Ascending aorta (tissue), 2 donors: ENCODE measurements at places on chromosomes 7 and 10.
A peak's percentile ranks its signal among the peaks of the same experiment; 100 is the strongest.

GRCh38 chr7:108492742-108493141 is 33.2 kb downstream of the PNPLA8 start:
- no peak for DNase-seq

- no peak for DNase-seq
Observed at GRCh38 chr10:92750791-92751533, 61.2 kb downstream of the HHEX start.

- DNase-seq: no peak
Observed at GRCh38 chr10:34647160-34647559, 167.9 kb downstream of the PARD3 start.

- peak; percentile 84 for DNase-seq
Observed at GRCh38 chr7:54839575-54840213, 80.7 kb upstream of the SEC61G start.

DNA sequence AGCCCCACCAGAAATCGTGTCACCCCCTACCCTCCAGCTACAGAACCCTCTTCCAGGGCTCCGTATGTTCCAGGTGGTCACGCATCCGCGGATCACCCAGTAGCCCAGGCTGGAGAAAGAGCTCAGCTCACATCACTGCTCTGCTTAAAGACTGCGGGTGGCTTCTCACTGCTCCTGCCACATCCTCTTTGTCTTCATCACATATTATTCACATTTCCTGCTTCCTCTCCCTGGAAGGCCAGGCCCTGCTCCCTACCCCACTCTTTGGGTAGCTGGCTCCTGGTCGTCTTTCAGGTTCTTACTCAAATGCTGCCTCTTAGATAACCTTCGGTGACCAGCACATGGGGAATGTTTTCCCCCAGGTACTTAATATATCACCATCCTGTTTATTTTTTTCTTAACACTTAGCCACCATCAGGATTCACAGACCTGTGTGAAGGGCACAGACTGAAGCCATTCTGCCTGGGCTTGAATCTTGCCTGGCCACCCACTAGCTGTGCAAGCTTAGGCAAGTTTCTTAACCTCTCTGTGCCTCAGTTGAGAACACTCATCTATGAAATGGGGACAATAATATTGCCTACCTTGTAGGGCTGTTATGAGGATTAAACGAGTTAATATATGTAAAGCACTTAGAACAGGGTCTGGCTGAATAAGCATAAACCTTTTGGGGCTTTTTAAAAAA is 307.8 kb downstream of the PRPF18 start:
- DNase-seq: peak; percentile 51

GRCh38 chr10:5447611-5448071 is 35.3 kb downstream of the NET1 start:
- DNase-seq: no peak

GRCh38 chr10:51861731-51862130 is 162.3 kb upstream of the CSTF2T start:
- DNase-seq: no peak

- DNase-seq: no peak
Observed at GRCh38 chr7:137591421-137591837, 247.9 kb upstream of the PTN start.

DNA sequence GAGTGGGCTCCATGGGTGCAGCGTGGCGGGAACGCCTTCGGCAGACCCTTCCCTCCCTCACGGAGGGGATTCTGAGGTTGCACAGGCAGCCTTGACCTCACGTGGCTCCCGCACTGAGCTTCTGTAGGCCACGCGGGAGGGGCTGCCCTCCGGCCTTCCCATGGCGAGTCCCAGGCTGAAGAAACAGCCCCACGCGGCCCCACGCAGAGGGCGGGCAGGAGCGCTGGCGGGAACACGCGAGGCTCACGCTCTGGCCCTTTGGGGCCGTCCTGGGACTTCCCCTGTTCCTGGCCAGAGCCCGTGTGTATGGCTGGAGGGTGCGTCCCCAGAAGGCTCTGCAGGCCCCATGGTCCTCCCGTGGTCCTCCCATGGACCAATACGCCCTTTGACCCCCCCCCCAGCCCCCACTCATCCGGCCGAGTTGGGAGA is 21.7 kb upstream of the NKX6-2 start:
- no peak for DNase-seq

- peak; percentile 81 for DNase-seq
Observed at GRCh38 chr7:95545007-95545615, 51.2 kb downstream of the PDK4 start.

DNA sequence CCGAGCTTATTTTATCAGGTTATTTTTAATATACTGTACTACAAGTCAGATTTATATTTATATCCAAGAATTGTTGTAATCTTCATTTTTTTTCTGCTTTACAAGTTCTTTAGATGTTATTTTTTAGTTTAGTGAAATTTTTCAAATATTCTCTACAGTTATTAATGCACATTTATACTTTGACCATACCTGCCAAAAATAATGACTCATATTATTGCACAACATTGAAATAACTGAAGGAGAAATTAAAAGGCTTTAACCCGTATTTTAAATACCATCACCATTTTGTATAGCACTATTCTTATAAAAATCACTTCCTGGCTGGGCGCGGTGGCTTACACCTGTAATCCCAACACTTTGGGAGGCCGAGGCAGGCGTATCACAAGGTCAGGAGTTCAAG is 278.5 kb downstream of the BICC1 start:
- DNase-seq: no peak

DNA sequence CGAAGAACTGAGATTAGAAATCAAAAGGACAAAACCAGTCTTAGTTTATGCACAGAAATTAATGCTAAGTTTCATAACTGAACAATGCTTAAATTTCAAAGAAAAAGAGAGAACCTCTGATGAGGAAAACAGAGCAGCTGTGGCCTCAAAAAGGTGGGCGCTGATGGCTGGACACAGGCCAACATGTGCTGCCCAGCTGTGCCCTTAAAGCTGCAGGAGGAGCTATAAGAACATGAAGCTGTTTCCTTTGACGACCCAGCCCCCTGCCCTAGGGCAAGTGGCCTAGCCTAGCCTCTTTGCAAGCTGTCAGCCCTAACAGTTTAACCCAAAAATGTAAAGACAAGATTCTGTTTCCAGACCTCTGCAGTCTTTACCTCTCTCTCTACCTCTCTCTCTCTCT is 107.7 kb downstream of the GRID1 start:
- no peak for DNase-seq
